ENCODE measurements at places on chromosomes 5 and 9.

GRCh38 chr5:55427157-55427556, 107.6 kb downstream of the PLPP1 start:
- no peak for DNase-seq

DNA sequence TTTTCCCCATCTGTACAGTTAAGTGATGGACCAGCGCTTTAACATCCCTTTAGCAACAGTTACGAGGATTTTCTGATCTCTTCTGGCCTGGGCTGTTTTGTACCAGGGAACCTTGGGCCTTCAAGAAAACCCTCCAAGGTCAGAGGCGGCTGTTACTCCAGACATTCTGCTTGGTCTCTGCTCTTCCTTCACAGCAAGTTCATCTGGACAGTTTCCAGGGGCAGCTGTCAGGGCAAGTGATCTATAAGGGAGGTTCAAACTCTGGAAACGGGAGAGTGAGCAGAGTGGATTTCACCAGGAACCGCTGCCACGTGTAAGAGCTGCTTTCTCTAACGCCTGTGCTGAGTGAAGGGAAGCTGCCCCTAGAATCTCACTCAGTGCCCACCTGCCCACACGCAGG, 36.7 kb downstream of the ZNF618 start:
- DNase-seq = no peak

GRCh38 chr9:134621558-134622110, 20.0 kb upstream of the COL5A1 start:
- no peak for DNase-seq

GRCh38 chr5:125236981-125237380, 490.5 kb upstream of the ZNF608 start:
- DNase-seq = no peak

GRCh38 chr9:137731947-137732813, 113.4 kb downstream of the EHMT1 start:
- no peak for DNase-seq

All from T follicular helper cell (primary cell).